ENCODE measurements at places on chromosomes 7 and 10.

- no peak for DNase-seq
These were observed 5.9 kb upstream of the OR2A25 start for GRCh38 chr7:144063710-144064109.

DNA sequence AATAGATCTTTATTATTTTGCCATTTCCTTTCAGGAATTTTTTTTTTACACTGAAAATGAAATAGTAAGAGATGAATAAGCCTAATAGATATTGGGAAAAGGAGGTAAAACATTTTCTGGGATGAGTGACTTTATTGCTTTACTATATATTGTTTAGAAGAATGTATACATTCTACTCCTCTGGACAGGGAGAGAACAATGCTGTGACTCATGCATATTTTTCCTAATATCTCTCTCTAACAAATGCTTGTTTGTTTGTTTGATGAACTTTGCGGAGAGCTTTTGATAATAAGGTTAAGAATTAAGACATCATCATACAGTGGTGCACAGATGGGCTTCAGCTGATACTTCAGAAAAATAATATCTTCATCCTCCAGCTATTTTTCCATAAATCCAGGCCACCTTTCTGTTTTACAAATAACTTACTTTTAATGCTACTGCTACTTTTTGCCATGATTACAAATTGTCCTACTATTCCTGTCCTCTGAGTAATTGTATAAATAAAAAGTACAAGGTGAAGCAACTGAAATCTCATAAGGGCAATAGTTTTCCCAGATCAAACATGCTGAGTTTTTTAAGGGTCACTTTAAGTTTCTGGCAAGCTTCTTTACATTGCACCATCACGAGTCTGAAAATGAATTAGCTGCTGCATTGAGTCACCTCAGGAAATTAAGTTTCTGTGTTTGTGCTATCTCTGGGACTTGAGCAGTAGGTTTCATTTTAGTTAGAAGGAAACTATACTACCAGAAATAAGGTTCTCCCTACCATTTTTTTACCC is 207.3 kb upstream of the POT1 start:
- no peak for DNase-seq

GRCh38 chr7:41449286-41449685 is 253.6 kb downstream of the INHBA start:
- DNase-seq = no peak

- DNase-seq = no peak
These were observed 153.8 kb downstream of the PLPP4 start for GRCh38 chr10:120610791-120611190.

DNA sequence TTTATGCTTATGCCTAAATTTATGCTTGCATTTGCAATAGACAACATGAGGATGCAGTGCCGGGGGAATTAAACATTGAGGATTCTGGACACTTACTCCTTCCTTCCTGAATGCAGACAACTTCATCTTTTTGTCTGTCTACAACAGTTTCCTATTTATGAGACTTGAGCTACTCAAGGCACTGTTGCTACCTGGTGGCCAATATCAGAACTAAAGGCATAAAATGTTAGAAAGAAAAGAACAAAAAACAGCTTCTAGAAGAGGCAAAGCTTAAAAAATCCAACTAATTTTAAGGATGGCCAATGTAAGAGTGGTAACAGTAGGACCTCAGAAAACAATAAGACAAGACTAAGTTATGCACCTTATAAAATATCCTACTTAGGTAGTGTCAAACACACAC is 144.5 kb upstream of the PTN start:
- no peak for DNase-seq

DNA sequence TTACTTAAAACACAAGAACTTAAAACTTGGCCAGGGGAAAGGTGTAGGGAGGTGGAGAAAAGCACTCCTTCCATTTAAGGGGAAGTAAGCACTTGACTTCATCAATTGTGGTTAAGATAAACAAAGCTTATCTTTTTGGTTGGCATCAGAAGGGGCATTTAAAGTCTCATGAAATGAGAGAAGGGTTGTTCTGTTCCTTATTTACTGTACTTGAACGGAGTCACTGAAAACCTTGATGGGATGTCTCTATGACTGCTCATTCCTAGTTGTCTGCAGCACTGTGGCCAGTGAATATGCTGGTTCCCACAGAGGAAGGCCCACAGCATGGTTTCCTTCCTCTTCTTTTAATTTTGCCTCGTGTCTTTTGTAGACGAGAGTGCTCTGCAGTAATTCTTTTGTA is 229.3 kb downstream of the AUTS2 start:
- no peak for DNase-seq

DNA sequence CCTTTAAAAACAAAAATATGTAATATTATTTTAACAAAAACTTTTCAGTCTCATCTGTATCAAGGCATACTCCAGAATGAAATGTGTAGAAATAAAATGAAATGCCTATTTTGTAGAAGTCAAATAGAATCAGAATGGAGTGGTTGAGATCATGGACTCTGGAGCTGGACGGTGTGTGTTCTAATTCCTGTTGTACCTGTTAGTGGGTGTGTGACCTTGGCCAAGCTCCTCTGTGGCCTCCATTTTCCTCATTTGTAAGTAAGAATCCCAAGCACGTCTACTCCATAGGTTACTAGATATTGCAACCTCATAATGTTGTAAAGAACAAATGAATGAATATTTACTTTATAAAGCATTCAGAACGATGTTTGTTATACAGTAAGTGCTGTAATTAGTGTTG is 74.9 kb downstream of the HDAC9 start:
- no peak for DNase-seq

- DNase-seq = no peak
These were observed 22.5 kb upstream of the HPS1 start for GRCh38 chr10:98469001-98469931.

DNA sequence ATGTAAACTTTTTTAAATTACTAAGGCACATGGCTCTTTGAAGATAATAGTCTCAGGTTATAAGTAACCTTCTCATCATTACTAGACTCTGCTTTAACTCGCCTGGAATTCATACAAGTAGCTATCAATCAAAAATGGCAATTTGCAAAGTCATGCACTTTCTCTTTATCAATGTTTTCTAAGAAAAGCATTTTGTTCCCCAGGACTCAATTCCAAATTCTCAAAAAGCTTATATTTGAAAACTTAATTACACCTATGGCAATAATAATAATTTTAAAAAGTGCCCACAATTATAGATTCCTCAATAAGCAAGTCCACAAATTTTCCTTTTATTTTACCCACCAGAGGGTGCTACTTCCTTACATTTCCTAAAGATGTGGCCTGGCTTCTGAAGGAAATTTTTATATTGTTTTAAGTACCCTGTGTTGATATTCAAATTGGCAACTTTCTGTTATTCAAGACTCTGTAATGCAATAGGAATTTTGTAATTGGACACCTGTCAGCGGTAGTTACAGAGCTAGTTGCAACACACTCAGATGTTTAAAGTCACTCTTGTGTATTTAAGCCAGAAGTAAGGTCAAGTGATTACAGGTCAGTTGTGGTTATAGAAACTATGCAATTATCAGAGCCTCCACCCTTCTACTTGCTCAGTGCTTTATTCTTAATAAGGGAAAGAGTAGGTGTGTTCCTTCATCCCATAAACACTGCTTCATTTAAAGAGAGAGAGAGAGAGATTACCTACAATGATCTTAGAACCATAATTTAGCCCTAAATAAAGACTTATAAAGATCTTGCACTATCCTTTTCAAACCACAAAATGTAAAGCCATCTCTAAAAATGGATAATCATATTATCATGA is 47.1 kb upstream of the HYAL4 start:
- DNase-seq = no peak

DNA sequence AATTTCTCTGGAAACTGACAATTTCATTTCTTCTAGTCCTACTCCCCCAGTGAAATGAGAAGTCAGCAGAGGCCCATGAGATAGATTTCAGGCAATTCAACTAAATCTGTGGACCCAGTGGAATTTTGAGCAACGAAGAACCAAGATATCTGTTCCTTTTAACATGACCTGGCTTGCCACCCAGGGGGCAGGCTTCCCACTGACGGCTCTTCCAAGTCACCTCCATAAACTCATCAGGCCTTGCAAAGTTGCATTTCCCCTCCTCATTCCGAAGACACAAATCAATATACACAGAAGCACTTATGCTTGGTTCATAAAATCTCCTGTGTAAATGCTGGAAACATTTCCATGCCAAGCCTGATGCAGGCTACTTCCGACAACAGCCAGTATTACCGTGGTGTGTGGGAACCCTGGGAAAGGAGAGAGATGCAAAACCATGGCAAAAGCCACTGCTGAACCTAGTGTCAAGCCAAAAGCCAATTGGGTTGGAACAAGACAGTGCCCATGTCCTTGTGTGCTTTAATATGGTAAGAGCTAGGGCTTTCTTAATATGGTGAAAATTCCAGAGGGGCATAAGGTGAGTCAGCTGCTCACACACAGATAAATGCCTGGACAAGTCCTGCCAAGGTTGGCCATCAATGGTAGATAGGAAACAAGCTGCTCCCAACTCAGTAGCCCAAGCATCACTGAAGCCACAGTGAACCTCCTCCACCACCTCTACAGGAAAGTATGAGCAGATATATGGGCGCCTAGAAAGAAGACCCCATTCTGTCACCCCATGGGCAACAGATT is 1.6 kb downstream of the FRMD4A start:
- no peak for DNase-seq

DNA sequence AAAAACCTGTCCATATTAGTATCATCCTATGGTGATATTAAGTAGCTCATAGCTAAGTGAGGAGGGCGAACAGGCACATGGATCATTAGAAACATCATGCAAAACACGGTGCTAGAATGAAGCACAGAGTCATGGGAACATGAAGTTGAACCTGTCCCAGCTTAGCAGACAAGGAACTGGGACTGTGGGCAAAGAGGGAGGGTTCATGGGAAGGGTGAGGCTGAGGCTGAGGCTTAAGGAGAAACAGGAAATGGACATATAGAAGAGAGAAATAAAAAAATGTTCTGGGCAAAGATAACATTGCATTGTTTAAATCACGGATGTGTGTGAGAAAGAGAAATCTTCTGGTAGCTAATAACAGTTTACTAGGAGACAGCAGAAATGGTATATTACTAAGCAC is 708.1 kb downstream of the GRID1 start:
- no peak for DNase-seq

DNA sequence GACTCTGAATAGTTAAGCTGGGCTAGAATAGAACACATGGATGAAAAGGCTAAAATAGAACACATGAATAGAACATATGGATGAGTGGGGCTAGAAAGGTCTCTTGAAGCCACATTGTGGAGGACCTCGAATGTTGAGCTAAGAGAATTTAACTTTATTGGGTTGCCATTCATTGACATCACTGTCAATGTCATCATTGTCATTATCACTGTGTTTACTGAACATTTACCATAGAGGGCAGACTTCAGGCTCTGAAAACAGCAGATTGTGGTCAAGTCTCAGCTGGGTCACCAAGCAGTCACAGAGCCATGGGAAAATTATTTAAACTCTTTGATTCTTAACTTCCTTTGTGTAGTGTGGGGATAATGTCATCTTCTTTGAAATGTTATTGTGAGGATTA is 80.4 kb downstream of the WDFY4 start:
- DNase-seq = no peak

DNA sequence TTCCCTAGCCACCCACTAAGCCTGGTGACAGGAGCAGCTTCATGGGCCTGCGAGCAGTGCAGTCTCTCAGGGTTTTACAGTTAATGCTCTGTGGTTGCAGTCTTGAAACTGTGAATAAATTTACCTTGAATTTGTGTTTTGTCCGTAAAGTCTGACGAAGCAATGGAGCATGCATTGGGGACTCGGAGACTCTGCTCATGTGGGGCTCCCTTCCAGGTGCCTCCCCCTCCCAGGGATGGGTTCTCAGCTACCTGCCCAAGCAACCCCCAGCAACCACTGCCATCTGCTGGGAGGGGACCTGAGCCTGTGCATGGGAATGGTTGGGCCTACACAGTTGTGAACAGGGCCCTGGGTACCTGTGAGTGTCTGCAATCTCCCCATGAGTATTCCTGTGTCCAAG is 36.3 kb upstream of the IKZF1 start:
- DNase-seq = no peak

- no peak for DNase-seq
These were observed 146.0 kb downstream of the VTI1A start for GRCh38 chr10:112593023-112593422.

- DNase-seq = no peak
These were observed 46.4 kb upstream of the PARD3 start for GRCh38 chr10:34861293-34862021.

- DNase-seq = no peak
These were observed 21.3 kb downstream of the GBF1 start for GRCh38 chr10:102266670-102267069.

- DNase-seq = no peak
These were observed 5.1 kb downstream of the ZMIZ1 start for GRCh38 chr10:79073784-79074432.

GRCh38 chr7:48171202-48171601 is at the start of gene ABCA13:
Gene ABCA13 (plus strand): TSS chr7:48171458. CDS start chr7:48171484, 26 bp downstream.
- no peak for DNase-seq

DNA sequence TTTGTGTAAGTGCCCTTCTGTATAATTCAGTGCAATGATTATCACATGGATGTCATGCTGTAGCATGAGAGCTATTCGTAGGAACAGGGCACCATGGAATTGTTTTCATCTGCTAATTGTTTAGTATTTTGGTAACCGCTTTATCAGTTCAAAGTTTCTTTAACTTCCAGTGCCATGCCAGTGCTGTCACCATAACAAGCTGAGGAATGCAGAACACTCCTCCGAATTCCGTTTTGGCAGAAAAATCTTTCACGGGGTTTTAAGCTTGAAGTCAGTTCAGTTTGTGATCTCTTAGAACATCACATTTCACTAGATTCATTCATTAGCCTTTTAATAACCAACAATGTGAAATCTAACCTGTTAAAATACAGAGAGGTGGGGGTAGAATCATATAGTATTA is 117.2 kb upstream of the SEMA3C start:
- DNase-seq = no peak

GRCh38 chr10:36675458-36675880 is 449.9 kb upstream of the ANKRD30A start:
- DNase-seq = no peak

DNA sequence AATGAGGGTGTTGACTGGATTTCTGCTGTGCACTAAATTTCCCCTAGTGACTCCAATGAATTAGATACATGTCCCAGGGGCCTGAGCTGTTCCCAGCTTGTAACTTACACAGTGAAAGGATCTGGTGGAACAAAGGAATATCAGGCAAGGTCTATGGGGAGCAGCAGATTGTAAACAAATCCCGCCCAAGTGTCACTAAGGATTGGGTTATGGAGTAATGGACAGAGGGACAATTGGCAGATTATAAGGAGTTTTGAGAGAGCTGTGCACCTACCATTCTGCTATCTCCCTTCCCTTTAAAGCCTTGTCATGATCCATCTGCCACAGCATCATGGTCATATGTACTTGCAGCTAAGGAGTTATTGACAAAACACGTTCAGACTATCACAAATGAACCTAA is 183.0 kb downstream of the RAB11FIP2 start:
- no peak for DNase-seq

DNA sequence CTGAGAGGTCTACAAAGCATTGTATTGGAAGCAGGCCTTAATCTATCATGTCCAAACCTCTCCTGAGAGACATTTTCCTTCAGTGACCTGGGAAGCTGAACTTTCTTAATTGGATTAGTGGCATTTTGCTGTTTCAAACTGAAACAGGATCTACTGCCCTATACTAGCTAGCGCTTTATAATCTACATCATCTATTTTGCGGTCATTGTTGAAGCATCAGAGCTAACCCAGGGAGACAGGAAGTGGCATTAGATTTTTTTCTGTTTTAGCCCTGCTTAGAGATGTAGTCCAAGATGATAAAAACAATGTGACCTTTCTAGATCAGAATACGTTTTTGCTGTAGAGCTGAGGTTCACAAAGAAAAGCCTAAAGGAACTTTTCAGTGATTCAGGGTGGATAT is 147.4 kb upstream of the AGR3 start:
- no peak for DNase-seq

GRCh38 chr10:130769146-130770017 is 542.1 kb downstream of the TCERG1L start:
- no peak for DNase-seq

- no peak for DNase-seq
These were observed 29.3 kb downstream of the HSPA12A start for GRCh38 chr10:116712989-116713543.

Data from GM19239 (cell line).